ENCODE measurements at places on chromosomes 11 and 22.

DNA sequence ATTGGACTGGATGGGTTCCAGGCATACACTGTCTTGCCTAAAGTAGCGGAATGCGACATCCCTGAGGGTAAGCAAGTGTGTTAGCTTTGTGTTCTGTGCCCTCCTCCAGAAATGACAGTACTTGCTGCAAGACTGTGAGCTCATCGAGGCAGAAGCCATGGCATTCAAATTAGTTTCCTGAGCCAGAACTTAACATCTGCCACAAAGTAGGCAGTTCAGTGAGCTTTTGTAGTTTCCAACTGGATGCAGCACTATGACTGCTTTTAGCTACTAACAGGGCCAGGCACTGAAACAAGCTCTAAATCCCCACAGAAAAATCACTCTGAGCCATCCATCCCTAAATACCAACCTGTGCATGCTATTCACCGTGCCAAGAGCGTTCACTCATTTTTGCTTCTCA, 1.2 kb upstream of the FAR1 start:
- no peak for DNase-seq

DNA sequence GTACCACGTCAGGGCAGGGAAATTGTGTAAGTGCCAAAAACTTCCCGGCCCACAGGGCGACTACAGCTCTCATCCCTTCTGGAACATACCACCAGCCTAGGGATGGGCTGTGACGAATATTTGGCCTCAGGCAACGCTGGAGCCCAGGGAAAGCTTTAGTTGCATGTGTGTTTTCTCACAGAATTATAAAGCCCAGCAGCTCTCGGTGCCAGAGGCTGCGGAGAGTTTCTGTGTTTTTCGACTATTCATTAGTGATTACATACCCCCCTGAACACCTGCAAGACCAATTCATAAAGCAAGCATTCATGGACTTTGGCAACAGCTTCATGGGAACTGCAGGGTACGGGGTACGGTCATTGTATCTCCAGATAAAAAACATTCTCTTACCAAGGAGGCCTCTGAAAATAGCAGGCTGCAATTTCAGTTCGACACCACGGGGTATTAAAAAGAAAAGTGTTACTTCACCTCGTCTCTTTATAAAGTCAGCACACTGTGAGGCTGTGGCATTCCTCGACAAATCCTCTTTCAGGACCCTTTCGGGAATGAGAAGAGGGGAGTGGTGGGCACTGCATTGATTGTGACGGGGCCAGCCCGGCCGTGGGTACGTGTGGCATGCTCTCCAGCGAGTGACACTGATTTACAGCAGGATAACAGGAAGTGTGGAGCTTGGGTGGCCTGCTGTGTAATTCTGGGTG, 243.6 kb upstream of the SORL1-AS1 start:
- peak; percentile 30 for DNase-seq

GRCh38 chr22:43060183-43060582, 29.0 kb downstream of the TTLL1 start:
- no peak for DNase-seq

DNA sequence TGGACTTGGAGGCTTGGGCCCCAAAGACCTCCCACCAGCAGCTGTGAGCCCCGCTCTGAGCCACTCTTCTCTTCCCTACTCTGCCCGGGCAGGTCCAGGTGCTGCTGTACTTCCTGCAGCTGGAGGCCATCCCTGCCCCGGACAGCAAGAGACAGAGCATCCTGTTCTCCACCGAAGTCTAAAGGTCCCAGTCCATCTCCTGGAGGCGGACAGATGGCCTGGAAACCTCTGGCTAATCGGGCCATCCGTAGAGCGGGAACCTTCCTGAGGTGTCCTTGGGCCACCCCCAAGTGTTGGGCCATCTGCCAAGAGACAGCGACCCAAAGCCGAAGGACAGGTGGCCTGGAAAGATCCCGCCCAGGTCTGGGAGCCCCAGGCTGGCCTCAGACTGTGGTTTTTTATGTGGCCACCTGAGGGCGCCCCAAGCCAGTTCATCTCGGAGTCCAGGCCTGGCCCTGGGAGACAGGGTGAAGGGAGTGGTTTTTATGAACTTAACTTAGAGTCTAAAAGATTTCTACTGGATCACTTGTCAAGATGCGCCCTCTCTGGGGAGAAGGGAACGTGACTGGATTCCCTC, 135.1 kb downstream of the BCR start:
- peak; percentile 67 for DNase-seq

GRCh38 chr11:2451336-2451735, 6.5 kb downstream of the KCNQ1 start:
- DNase-seq = no peak

DNA sequence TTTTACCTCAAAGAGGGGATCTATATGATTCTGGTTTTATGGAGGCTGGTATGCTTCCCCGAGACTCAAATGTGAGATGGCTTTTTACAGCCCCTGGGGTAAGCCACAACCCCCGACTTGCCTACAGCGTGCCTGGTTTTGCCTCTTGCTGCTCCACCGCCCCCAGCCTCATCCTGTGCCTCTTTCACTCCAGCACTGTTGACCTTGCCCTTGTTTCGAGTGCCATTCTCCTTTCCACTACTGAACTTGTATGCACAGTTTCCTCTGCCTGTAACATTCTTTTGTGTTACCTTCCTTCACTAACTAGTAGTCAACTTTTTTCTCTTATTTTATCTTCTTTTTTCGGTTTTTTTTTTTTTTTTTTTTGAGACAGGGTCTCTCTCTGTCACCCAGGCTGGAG, 219.0 kb upstream of the ZBED5 start:
- no peak for DNase-seq

DNA sequence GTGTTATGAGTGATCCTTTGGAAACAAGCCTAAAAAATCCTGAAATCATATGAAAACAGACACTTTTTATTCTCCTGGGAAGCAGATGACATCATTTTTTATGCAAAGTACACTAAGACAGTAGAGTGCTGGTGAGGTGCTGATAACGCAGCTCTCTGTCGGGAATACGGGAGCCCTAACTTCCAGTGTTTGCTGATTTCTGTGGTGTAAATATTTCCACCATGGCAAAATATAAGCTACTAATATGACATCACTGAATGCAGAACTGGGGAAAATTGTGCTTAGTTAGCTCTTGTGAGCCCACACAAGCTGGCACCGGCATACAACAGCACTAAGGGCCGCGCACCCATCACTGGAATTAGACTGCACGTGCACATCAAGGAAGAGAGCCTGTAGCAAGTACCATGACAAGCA, 82.6 kb downstream of the FAM76B start:
- no peak for DNase-seq

- no peak for DNase-seq
These were observed 31.1 kb upstream of the CD44 start for GRCh38 chr11:35107861-35108260.

DNA sequence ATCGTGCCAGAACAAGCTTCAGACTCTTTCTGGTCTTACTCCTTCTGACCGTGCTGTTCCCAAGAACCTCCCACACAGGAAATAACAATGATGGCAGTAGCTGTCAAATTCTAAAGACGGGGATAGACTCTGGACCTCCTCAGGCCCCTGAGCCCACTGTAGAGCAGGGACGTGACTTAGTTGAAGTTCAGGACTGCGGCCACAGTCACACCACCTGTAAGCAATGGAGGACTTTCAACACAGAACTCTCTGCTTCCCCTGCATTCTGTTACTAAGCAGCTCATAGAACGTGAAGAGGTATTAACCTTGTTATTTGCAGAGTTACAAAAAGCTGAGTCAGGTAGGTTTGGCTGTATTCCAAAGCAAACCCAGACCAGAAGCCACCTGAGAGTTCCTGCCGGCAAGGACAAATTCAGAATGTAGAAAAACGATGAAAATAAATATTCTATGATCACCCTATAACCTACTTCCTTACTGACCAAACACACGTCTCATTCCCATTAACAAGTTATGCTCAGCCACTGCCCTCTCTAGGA, 12.7 kb downstream of the TMEM45B start:
- no peak for DNase-seq

GRCh38 chr22:42825796-42826195, 31.3 kb downstream of the ARFGAP3 start:
- no peak for DNase-seq

GRCh38 chr11:36257351-36257750, 31.9 kb downstream of the COMMD9 start:
- peak; percentile 28 for DNase-seq

GRCh38 chr11:1717745-1718144, 20.8 kb downstream of the KRTAP5-6 start:
- no peak for DNase-seq

GRCh38 chr22:17336061-17336460, 33.2 kb upstream of the CECR2 start:
- no peak for DNase-seq

GRCh38 chr11:2002807-2003206, 5.2 kb upstream of the H19 start:
- no peak for DNase-seq
